ENCODE measurements at places on chromosomes 7 and 10.

DNA sequence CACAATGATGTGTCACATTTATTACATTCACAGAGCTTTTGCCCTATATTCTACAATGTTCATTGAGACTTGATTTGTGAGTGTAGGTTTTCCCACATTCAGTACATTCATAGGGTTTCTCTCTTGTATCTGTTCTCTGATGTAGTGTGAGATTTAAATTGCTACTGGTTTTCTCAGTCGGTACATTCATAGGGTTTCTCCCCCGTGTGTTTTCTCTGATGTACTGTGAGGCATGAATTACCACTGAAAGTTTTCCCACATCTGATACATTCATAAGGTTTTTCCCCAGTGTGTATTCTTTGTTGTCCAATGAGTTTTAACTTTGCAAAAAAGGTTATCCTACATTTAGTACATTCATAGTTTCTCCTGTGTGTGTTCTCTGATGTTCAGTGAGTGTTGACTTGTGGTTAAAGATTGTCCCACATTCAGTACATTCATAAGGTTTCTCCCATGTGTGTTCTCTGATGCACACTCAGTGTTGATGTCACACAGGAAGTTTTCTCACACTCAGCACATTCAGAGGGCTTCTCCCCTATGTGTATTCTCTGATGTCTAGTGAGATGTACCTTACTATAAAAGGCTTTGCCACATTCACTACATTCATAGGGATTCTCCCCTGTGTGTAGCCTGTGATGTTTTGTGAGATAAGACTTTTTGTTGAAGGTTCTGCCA, 63.0 kb downstream of the ZNF248 start:
- no peak for DNase-seq

DNA sequence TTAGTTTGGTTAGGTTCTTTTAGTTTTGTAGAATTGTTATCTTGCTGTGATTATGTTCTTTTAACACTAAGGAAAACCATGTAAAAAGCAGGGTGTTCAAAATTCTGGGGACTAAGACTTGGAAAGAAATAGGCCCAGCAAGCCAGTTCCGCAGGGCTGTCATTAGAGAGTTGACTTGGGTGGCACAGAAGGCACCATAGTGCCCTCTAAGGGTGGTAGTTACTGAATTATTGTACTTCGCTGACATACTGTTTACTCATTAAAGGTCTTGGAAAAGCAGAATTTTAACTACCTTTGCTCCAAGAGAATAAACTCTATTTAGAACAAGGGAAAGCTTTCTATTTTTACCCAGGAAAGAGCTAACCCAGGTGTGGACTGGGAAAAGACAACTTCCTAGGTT, 86.5 kb downstream of the OTUD1 start:
- peak; percentile 58 for DNase-seq

GRCh38 chr7:113504691-113505090, 386.3 kb upstream of the SMIM30 start:
- DNase-seq: no peak

- DNase-seq: no peak
These were observed 414.0 kb upstream of the ANKRD30A start for GRCh38 chr10:36711361-36711760.

DNA sequence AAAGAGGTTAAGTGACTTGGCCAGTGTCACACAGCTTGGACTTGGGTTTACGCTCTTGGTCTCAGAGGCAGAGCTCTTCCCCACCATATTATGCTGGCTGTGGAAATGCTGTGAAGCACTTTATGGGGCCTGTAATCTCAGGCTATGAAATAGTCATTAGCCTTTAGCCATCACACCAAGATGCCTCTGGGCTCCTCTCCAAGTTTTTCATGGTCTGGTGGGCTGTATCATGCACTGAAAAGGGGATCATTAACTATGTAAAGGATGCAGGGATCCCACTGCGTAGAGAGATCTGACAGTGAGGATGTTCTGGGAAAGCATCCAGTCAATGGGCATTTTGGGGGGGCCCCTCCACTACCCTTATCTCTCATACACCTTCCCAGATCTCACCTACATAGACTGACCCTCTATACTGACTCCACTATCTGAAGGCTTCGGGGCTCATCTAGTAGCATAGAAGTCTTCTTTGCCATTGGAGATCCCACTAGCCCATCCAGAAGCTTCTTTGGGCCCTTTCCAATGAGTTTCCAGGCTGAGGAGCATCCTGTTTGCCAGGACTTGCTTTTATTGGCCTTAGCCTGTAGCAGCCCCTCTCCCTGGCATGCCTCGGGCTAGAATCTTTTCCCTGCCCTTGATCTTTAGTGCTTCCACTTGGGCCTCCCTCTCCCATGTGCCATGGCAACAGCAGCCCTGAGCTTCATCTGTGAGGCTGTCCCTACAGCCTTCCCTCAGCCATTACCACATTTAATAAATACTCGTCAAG, 19.6 kb downstream of the FRMPD2 start:
- no peak for DNase-seq

DNA sequence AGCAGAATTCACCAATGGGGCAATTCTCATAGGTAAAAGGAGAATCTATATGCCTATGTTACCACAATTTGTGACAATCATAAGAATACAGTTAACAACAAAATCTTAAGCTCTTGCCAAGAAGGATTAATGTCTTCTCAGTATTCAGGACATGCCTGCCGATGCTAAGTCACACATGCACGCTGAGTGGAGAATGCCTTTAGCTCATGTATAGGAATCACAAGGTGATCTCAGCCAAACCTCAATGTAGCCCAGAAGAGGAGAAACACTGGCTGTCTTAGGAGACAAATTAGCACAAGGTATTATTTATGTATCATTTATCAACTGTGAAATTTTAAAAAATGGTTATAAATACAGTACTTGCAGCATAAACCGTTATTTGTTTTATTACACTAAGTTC, 2.7 kb downstream of the HTR7 start:
- DNase-seq: no peak

GRCh38 chr7:65475040-65475726, 101.5 kb downstream of the ZNF92 start:
- no peak for DNase-seq

GRCh38 chr10:73497623-73498022, 1.8 kb upstream of the PPP3CB start:
- no peak for DNase-seq

DNA sequence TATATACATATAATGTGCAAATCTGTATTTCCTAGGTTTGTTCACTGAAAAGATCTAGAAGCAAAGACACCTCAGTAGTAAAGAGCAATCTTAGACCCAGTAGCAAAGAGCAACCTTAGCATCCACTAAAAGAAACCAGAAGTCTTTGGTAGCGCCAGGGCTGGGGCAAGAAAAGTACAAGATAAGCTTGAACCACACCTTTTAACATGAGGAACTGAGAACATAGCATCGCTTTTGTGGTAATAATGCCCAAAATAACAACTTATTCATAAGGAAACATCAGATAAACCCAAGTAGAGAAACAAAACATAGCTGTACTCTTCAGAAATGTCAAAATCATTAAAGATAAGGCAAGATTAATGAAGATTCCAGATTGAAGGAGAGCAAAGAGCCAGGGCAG, 173.4 kb downstream of the IMMP2L start:
- DNase-seq: no peak

DNA sequence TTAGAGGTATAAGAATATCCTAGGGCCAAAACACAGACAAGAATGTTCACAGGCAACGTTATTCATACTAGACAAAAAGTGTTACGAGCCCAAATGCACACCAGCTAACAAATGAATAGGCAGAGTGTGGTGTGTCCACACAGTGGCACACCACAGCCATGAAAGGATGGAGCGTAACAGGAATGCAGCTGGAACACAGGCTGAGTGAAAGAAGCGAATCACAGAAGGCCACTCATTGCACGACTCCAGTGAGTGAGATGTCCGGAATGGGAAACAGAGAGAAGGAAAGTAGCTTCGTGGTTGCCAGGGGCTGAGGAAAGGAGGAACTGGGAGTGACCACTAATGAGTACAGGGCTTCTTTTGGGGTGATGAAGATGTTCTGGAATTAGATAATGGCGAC, 198.8 kb downstream of the TNS3 start:
- DNase-seq: no peak

- DNase-seq: no peak
These were observed 2.1 kb downstream of the ADD3 start for GRCh38 chr10:110009736-110010475.
